ENCODE measurements at places on chromosomes 16 and 17.

GRCh38 chr17:41653892-41654677, 29.7 kb upstream of the KRT17 start:
- peak; percentile 86 for DNase-seq

DNA sequence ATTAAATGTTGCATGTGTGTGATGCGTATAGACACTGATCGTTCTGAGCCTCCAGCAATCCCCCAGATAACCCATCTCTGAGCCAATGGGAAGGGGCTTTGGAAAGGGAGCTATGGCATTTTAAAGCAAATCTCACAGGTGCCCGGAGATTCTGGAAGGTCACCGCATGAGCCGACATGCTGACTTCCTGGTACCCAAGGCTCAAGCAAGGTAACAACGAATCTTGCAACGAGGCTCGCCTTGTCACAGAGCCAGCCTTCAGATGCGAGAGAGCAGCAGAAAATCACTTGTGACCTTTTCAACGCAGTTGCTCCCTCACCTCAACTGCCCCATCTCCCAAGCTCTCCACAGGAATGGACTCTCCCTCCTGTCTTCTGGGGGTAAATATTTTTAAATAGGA, 154.8 kb upstream of the CDH5 start:
- DNase-seq: no peak

DNA sequence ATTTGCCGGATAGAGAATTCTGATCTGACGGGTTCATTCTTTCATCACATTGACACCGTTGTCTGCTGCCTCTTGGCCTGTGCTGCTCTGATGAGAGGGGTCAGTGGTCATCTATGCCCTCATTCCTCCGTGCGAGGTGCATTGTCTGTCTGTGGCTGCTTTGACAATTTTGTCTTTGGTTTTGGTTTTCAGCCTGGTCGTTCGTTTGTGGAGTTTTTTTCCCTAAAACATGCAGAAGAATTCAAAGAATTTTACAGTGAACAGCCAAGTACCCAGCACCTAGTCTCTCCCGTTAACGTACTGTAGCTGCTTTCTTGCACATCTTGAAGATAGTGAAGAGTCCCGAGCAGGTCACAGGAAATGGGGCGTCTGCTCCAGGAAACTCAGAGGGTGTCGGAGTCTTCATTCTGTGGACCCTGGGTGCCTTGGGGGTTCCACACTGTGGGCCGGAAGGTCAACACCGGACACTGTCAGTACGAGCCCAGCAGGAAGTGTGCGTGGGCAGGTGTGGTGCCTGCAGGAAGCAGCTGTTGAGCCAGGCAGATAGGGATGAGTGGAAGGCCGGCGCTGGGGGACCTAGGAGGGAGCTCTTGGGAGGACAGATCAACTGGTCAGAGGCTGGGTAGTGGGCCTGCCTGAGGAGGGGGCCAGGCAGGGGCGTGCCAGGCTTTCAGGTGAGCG, 28.2 kb downstream of the CRAMP1 start:
- DNase-seq: no peak

- DNase-seq: no peak
Observed at GRCh38 chr17:48575673-48576478, 2.3 kb downstream of the HOXB4 start.

- DNase-seq: no peak
Observed at GRCh38 chr16:11320170-11320569, 25.1 kb upstream of the RMI2 start.

GRCh38 chr17:7835814-7836595, 2.0 kb downstream of the KDM6B start:
- peak; percentile 59 for DNase-seq

- no peak for DNase-seq
Observed at GRCh38 chr17:40645943-40646342, 1.7 kb downstream of the SMARCE1 start.

- no peak for DNase-seq
Observed at GRCh38 chr16:66524601-66525164, 25.2 kb downstream of the TK2 start.

GRCh38 chr16:53080345-53081031, 25.7 kb downstream of the CHD9 start:
- peak; percentile 94 for DNase-seq

Measured in NCI-H226 (cell line).